ENCODE measurements at places on chromosomes 13 and 19.

- DNase-seq: no peak
These were observed 269.8 kb downstream of the RFC3 start for GRCh38 chr13:34087791-34088190.

- DNase-seq: peak; percentile 61
These were observed 10.1 kb downstream of the AP2S1 start for GRCh38 chr19:46840498-46840942.

DNA sequence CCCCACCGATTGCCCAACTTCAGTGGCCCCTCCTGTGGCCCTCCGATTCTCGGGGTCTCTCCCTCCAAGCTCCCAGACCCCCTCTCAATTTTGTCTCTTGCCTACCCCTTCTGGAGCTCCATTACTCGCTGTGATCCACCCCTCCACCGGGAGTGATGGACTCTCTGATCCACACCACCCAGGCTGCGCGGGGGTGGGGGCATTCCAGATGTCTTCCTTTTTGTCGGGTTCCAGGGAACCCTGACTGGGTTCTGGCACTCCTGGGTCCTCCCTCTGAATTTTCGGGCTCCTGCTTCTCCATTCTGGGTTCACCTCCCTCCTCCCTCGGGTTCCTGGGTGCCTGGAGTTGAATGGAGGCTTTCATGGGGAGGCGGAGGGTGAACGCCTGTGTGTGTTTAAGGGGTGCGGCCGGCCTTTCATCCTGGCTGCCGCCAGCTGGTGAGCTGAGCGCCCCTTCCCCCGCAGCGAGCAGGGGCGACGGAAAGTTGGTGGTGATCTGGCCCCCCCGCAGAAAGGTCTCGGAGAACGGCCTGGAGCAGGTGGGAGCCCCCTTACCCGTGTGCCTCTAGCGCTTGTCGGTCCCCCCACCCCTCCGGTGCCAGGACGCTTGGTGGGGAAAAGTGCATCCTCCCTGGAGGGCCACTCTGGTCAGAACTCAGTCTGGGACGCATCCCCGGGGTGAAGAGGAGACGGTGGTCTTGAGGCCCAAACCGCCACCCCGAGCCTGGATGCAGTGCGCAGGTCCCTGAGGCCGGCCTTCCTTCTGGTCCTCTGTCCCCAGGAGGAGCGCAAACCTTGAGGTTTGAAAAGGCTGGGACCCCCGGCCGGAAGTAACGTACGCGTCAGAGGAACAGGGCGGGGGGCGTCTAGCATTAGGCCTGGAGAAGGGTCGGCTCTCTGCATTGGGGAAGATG, 1.6 kb downstream of the MISP3 start:
- DNase-seq: peak; percentile 75

DNA sequence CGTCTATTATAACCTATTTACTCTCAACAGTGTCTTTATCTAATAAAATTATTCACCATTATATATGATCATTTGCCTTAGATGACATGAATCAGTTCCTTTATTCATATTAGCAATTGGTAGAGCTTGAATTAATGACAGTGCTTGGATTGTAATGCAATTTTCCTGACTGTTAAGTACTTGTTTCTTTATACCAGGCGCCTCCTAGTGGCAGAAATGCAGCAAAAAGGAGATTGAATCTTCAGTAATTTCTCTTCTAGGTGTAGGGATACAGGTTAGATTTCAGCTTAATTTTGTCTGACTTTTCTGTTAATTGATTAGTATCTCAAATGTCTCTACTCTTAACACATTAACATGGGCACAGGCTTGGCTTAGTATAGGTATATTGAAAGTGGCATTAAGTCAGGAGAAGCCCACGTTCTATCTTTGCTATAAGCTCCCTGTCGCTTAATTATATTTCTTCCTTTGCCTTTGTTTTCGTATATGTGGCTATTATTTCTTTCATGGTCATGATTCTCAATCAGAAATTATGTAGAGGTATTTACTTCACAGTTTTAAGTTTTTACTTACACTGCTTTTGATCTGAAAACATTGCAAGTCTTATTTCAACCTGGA, 9.1 kb upstream of the LHFPL6 start:
- DNase-seq: peak; percentile 73

GRCh38 chr13:110976785-110977184, 61.9 kb upstream of the ANKRD10 start:
- DNase-seq: no peak

DNA sequence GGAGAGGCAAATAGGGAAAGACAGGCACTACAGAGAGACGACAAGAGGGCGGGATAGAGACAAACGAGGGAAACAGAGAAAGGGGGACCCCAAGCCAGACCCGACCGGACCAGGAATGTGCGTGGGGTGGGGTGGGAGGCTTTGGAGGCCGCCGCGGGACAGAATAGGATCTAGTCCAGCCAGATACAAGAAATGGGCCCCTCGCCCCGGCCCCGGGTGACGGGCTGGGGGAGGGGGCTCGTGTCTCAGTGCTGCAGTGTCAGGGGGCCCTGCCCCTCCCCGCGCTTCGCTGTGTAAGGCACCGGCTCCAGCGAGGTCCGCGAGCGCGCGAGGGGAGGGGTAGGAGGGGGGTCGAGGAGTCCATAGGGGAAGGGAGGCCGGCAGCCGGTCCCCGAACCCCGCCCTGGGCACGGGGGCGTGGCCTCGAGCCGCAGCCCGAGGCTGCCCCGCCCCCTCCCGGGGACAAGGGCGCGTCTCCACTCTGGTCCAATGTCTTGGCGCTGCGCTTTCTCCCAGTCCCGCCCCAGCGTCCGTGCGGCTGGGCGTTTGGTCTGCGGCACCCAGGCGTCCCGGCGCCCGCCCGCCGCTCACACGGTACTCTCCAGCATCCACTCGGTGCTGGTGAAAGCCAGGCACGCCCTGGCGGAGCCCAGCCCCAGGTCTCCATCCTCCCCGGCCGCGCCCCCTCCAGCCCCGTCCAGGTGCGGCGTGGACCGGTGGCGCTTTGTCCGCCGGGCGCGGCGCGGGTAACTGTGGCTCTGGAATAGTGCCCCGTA, 11.0 kb downstream of the IFNL1 start:
- no peak for DNase-seq

GRCh38 chr19:13998426-13998825, 7.7 kb downstream of the RFX1 start:
- no peak for DNase-seq

- no peak for DNase-seq
These were observed 6.2 kb downstream of the ARRDC2 start for GRCh38 chr19:18014197-18014596.

DNA sequence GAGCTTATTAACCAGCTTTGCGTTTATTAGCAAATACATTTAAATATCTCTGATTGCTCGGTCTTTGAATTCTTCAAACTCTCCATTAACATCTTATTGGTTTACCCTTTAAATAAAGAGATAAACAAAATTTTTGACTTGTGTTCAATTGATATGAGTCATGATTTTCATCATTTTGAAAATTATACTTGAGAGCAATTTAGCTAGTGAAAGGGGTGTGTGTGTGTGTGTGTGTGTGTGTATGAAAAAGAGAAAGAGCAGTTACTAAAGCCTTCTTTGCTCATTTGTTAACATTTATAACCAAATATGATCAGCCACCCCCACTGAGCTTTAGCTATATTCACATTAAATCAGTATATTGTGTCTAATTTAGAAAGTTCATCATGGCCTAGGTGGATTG, 48.3 kb upstream of the FAM216B start:
- no peak for DNase-seq

DNA sequence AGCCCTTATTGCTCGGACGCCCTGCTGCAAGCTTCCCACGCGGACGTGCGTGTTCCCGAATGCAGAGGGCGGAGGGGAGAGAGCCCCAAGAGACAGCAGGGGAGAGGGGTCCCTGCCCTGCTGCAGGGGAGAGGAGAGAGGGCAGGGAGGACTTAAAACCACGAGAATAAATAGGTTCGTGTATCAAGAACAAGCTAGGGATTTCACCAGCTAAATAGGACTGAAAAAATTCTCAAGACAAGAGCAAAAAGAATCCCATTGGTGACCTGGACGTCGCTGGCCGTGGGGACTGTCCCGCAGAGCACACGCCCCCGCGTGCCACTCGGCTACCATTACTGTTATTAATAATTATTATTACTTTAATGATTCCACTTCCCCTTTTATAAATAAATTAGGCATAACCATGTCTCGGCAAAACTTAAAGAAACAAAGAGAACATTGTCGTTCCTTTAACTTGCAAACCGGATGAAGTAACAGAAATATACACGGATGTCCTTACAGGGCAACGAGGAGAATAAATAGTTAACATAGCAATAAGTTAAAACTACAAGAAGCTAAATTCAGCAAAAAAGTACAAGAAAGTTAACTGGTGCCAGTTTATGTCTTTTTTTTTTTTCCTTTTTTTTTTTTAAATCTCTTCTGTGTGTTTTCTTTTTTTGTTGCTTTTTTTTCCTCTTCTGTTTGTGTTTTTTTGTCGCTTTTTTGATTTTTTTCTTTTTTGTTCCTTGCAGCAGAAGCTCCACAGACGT, 16.6 kb downstream of the PRKCSH start:
- DNase-seq: no peak

DNA sequence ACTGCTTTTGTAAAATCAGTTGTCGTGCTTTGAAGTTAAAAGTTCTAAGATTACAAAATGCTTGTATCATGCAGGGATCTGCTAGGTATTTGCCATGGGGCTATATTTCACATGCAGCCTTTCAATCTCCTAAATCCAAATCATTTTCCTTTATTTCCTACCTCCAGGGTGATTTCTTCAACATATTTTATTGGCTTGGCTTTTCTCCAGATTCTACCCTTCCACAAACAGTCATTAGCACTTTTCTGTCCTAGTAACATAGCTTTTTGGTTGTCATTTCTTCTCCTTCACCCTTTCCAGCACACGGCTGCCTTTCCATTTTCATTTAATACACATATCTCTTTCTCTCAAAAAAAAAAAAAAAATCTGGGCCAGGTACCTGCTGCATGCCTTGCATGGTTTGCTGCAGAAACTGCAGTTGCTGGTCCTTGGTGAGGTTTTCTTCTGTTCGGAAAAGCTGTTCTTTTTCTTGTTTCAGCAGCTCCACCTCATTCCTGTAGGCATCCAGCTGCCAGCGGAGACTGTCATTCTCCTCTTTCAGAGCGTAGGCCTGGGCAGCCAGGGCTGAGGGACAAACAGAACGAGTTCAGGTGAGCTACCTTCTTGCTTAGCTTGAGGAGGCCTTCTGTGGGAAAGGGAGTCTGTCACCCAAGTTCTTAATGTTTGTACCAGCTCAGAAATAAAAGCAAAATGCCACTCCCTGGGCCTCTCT, 274.7 kb downstream of the DNAJC15 start:
- DNase-seq: no peak

DNA sequence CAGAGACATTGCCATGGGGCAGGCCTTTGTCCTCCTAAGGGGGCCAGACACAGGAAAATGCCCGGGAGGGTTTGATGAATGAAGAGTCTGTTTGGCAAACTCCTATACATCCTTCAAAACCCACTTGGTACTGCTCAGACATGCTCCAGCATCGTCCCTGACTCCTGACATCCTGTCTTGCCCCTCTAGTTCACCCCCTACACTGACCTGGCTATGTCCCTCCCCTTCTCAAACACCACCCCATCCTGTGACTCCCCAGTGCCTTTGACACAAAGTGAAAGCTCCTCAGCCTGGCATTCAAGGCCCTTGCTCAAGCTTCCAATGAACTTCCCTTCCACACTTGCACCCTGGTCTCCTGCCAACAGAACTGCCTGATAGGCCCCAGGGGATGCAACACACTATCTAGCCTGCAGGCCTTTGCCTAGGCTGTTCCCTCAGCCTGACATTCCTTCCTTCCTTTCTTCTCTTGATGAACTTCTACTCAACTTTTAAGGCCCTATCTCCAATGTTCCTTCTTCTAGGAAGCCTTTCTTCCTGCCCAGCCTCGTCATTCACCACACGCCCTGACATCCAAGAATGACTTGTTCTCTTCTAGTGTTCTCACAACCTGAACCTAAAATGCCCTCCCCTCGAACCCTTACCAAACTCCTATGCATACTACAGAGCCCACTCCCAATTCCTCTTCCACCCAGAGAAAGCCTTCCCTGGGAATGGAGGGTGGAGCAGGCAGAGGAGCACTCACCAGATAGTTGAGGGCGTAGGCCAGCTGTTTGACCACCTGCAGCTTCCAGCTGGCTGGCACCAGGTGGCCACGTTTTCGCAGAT, 12.4 kb downstream of the JAK3 start:
- no peak for DNase-seq

GRCh38 chr13:101552786-101553185, 100.3 kb downstream of the ITGBL1 start:
- no peak for DNase-seq

- DNase-seq: peak; percentile 86
These were observed 20.0 kb downstream of the XRCC1 start for GRCh38 chr19:43555185-43555770.

GRCh38 chr13:68125087-68125480, 894.9 kb upstream of the PCDH9 start:
- no peak for DNase-seq

DNA sequence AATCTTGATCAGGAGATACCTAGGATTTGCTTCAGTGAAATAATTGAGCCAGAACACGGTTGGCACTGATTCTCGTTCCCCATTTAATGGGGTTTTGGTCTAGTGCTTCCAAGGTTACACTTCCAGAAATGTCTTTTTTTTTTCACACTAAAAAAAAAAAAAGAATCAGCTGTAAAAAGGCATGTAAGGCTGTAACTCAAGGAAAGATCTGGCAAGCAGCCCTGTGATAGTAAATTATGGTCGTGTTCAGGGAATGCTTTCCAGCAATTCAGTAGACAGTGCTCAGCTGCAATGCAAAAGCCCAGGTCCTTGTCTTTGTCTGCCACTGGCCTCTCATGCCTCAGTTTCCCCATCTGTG, 27.2 kb upstream of the NDUFS7 start:
- no peak for DNase-seq

- no peak for DNase-seq
These were observed 12.3 kb downstream of the ZNF585A start for GRCh38 chr19:37160153-37160552.

GRCh38 chr19:40603071-40603388, 1.9 kb downstream of the LTBP4 start:
- no peak for DNase-seq

GRCh38 chr13:73169971-73170370, 111.2 kb downstream of the KLF5 start:
- no peak for DNase-seq

DNA sequence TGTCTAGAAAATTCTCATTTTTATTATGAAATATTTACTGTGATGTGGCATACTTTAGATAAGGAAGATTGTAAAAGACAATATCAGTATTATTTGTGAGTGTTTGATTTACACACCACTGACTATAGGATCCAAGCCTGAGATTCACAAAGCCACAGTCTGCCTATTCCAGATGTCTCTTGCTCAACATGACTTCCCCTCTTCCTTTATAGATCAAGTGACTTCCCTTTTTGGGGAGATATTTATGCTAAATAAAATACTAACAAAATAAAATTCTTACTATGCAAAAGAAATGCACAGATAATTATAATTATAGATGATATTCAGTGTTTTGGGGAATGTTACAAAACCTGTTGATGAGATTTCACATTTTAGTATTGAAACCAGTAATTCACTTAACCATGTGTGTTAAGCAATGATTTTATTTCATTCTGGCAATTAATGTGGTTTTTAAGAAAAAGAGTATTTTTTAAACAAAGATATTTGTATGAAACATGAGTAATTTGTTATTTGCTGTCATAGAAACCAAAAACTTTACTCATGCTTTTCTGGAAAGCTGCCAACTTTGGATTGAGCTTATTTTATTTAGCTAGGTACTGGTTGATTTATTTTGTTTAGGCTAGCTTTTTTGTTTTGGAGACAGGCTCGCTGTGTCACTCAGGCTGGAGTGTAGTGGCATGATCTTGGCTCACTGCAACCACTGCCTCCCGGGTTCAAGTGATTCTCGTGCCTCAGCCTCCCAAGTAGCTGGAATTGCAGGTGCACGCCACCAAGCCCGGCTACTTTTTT, 13.7 kb upstream of the GPR183 start:
- DNase-seq: no peak

GRCh38 chr19:48689449-48689848, 6.3 kb upstream of the FUT2 start:
- DNase-seq: no peak

- no peak for DNase-seq
These were observed 8.4 kb downstream of the EPHX3 start for GRCh38 chr19:15223649-15224361.
